Uterus (tissue), 4 donors: ENCODE measurements at places on chromosomes 7 and 10. TPM values are rescaled to one million over a fixed set of nuclear protein-coding genes. Genes with fewer than 3 reads are reported as not detected.

GRCh38 chr10:119441151-119441821 is 101.2 kb downstream of the RGS10 start:
- H3K27ac ChIP-seq = peak overlapping the region; percentile 88
- peaks cover 5% of the 10 kb centered on the region for H3K4me1 ChIP-seq
- DNase-seq = peak; percentile 69

DNA sequence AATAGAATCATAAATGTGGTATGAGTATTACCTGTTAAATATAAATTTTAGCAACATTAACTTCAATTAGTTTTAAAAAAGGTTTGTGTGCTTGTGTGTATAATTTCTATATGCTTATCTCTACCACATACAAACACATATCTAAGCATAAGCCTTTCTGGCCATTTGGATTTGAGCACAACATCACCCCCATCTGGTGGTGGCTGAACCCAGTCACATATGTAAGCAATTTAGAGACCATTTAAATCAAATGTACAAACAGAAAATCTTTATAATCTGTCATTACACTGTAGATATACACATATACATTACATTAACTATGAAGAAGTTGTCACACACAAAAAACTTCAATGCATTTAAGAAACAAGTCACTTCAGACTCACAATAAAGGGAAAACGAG is 31.7 kb downstream of the GPR22 start:
- no peak overlapping the region for H3K27ac ChIP-seq
- no peaks in the 10 kb centered on the region for H3K27me3 ChIP-seq
- no peaks in the 10 kb centered on the region for H3K4me1 ChIP-seq
- H3K36me3 ChIP-seq = no peaks in the 10 kb centered on the region

The PKD2L1 gene
- total RNA-seq = not detected

The AGR3 gene
- 7.1 TPM for total RNA-seq

GRCh38 chr10:122348935-122349361 is 25.6 kb upstream of the PLEKHA1 start:
- H3K36me3 ChIP-seq = no peaks in the 10 kb centered on the region
- no peak overlapping the region for H3K4me3 ChIP-seq
- no peak for DNase-seq
- H3K27me3 ChIP-seq = no peaks in the 10 kb centered on the region
- no peaks in the 10 kb centered on the region for H3K4me1 ChIP-seq

DNA sequence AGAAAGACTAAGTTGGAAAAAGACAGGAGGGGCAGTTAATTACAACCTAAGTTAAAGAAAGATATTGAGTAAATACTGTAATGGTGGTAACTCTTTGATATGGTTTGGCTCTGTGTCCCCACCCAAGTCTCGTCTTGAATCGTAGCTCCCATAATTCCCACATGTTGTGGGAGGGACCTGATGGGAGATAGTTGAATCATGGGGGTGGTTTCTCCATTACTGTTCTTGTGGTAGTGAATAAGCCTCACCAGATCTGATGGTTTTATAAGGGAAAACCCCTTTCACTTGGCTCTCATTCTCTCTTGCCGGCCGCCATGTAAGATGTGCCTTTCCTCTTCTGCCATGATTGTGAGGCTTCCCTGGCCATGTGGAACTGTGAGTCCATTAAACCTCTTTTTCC is 143.8 kb downstream of the GRK5 start:
- no peaks in the 10 kb centered on the region for H3K36me3 ChIP-seq
- H3K4me1 ChIP-seq = no peaks in the 10 kb centered on the region
- H3K27ac ChIP-seq = no peak overlapping the region
- no peak for DNase-seq
- H3K4me3 ChIP-seq = no peak overlapping the region
- H3K27me3 ChIP-seq = no peaks in the 10 kb centered on the region
